Mesothelial cell of epicardium (in vitro differentiated cells): ENCODE measurements at places on chromosomes 5 and 9. TPM values are rescaled to one million over a fixed set of nuclear protein-coding genes. Genes with fewer than 3 reads are reported as not detected.

DNA sequence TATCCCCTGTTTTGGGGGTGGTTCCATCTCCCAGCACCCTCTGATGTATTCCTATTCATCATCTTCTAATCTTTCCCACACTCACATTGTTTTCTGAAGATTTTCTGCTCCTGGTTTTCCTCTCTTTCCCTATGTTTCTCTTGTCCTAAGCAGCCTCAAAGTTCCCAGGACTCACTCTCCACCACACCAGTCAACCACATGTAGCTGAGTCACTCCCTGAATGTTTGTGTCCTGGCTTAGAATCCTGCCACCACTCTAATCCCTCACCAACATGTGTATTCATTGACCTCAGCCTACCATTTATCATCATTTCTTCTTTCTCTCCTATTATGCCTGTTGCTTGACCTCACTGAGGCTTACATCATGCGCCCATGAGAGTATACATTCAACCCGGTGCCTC is 282.4 kb upstream of the ADAMTS16 start:
- no peak for DNase-seq

Gene CAST
- total RNA-seq = 126 to 133 TPM (median 132 TPM) in 3 replicates

Gene RNF180
- 7.9 to 10.0 TPM (median 8.6 TPM) in 3 replicates for total RNA-seq

DNA sequence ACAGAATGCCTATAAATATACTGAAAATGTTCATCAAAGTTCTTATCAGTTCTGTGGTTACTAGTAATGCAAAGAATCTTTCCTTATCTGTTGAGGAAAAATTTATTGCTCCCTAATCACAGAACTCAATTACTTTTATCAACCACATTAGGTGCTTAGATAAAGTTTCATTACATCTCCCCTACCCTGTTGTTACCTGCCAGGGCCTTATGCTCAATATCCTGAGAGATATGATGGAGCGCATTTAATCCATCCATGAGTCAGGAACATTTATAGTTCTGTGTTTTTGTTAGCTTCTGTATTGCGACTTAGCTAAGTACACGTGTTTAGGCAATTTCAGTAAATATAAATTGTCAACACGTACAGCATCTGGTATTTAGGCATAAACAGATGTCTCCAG is 164.3 kb upstream of the ST8SIA4 start:
- DNase-seq = no peak

Gene RGS14
- 13.5 to 16.1 TPM (median 14.1 TPM) in 3 replicates for total RNA-seq

- no peak for DNase-seq
Measured at GRCh38 chr5:142404046-142404477, 79.2 kb upstream of the SPRY4 start.

DNA sequence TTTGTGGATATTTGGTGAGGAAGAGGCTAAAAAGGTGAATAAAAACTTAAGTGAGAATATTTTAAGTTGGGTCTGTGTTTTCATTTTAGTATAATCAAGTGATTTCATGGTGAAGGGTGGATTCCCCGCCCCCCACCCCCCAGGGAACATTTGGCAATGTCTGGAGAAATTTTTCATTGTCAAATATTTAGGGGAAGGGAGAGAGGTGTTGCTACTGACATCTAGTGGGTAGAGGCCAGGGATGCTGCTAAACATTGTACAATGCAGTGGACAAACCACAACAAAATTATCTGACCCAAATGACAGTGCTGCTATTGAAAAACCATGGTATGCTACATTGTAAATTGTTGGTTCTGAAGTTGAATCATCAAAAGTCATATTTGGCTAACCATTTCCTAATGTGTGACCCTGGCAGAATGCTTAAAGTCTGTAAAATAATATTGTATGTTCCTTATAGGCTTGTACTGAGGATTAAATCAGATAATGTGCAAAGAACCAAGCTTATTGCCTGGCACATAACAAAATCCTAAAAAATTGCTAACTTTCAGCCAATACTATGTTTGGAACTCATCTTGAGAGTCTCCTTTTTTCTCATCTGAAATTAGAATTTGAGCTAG is 5.6 kb downstream of the C5orf24 start:
- no peak for DNase-seq

DNA sequence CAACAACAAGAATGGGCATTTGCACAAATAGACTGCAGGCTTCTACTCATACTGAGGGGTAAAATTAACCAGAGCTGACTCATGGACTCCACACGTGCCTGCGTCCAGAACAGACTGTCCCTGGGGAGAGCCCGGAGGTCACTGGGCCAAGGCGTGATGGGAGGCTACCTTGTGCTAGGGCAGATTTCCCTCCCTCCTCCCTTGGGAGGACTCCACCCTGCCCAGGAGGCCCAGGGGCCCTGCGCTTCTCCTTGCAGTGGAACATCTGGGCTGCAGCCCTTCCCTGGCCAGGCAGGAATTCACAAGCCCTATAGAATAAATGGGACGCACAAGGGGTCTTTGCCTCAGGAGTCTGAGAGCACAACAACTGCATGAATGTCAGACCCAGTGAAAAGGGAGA is 35.6 kb downstream of the IRX2 start:
- DNase-seq = no peak

DNA sequence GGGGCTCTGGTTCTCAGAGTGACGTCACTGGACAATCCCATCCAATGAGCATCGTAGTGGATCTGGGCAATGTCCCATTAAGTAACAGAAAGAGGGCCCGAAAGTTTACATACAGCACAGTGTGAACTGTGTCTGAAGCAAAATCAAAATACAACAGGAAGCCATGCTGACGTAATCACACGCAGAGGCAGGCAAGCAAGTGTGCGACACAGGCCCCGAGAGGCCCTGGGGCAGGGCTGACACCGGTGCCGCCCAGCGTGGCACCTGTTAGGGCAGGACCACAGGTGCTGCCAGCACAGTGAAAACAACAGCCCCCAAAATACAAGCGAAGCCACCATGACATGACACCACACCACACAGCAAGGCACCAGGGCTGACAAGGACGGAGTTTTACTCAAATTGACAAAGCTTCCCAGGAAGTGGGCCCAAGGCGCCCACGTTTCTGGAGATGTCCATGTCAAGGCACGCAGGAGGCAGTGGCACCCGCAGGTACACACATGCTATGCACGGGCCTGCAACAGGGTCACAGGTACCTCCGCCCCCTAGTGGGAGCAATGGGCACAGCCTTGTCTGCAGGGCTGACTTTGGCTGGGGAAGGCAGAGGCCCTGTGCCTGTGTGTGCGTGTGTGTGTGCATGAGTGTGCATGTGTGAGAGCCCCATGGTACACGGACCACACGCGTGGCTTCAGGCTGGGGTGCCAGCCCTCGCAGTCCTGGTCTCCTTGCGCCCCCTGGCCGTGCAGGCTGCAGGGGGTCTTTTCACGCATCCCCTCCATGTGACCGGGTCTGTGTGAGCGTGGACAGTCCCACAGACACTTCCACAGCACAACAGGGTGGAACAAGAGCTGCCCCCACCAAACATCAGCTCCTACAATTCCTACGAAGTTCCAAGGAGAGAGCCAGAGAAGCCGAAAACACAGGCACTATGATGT is 19.6 kb downstream of the QSOX2 start:
- DNase-seq = peak; percentile 80

DNA sequence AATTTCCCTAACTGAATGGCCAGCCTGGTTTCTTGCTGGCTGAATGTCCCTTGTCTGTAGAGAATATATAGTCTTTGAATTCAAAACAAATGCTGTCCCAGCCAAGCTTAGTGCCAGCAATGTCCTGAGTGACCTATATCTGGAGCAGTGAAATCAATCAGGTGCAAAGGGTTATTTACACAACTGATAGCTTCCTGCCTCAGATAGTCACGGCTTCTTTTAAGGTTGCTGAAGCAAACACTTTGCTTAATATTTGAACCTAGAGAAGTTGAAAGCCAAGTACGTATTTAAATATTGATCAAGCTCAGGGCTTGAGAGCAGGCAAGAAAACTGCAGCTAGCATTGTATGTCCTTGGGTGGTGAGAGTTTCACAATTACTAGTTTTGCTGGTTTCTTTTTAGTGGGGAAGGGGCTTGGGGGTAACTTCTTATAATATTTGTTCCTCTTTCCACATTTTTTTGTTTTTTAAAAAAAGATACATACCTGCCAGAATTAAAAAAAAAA is 2.0 kb upstream of the ARHGEF28 start:
- DNase-seq = no peak

DNA sequence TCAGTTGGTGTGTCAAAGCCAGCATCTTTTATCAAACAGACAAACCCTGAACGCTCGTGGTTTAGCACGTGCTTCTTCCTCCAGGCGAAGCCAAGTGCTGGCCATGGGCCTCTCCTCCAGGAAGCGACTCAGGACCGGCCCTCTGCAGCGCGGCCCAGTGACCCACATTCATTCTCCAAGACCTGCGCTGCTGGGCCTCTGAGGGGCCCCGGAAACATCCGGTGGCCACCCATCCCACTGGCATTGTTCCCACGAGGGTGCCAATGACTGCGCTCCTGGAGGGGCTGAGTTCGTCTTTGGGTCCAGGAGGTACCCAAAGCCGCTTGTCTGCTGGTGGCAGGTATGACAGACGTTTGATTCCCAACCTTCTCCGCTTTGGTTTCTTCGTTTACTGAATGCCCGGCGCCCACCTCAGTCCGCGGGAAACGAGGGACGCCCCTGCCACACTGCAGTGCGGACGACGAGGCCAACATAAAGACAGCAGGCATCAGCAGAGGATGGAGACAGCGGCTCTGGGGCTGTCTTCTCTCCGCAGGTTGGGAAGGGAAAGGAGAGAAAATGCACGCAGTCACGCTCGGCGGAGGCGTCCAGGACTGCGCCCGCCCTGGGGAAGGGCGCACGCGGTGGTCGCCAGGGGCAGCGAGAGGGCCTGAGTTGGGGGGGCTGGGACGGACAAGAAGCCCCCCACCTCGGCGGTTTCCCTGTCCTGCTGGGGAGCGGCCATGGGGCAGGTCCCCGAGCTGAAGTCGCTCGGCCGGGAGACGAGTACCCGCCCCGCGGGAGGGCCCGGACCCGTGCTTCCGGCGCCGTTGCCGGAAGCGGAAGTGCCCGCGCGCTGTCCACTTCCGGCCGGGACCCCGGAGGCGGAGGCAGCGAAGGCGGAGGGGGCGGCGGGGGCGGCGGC is at the start of gene EXOC3:
Gene EXOC3, plus strand, starts transcription at position 842 of the 904 bp plus-strand sequence. CDS start 3,030 bp downstream, outside the sequence.
- peak; percentile 72 for DNase-seq

DNA sequence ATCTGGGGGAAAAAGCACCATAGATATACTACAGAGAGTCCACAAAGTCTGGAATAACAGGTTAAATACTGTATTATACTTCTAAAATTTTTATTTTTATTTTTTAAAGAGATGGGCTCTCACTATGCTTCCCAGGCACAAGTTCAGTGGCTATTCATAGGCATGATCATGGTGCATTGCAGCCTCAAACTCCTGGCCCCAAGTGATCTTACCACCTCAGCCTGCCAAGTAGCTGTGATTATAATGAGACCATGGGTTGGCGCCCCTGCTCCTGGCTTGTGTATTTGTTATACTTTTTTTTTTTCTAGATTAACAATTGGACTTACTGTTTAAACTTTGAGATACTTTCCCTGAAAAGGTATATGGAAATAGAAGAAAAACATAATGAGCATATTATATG is 25.9 kb downstream of the ERBIN start:
- DNase-seq = no peak
